ENCODE measurements at places on chromosomes 11 and 22.

- no peak for DNase-seq
- H3K27ac ChIP-seq, result no peak overlapping the region
- peaks cover 15% of the 10 kb centered on the region for H3K4me1 ChIP-seq
- H3K4me3 ChIP-seq, result no peak overlapping the region
These were observed 16.0 kb downstream of the SLC35F2 start for GRCh38 chr11:107842412-107843100.

GRCh38 chr11:38835966-38836365, 2237.9 kb upstream of the RAG2 start:
- no peaks in the 10 kb centered on the region for H3K27me3 ChIP-seq
- H3K36me3 ChIP-seq, result no peaks in the 10 kb centered on the region
- no peaks in the 10 kb centered on the region for H3K4me1 ChIP-seq
- DNase-seq, result no peak
- H3K4me3 ChIP-seq, result no peak overlapping the region
- no peak overlapping the region for H3K27ac ChIP-seq

DNA sequence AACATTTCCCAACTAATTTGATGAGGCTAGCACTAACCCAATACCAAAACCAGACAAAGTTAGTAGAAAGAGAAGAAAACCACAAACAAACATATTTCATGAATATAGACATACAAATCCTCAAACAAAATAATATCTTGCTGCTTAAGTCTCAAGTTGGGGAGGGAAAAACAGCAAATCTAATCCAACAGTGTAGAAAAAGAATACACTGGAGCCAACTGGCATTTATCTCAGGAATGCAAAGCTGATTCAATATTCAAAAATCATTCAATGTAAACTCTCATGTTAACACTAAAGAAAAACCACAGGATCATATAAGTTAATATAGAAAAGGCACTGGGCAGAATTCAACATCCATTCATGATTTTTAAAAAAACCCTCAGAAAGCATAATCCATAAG, 18.2 kb downstream of the GNB1L start:
- no peak overlapping the region for H3K27ac ChIP-seq
- no peaks in the 10 kb centered on the region for H3K36me3 ChIP-seq
- peaks cover 2% of the 10 kb centered on the region for H3K4me1 ChIP-seq
- no peak overlapping the region for H3K4me3 ChIP-seq
- no peak for DNase-seq

DNA sequence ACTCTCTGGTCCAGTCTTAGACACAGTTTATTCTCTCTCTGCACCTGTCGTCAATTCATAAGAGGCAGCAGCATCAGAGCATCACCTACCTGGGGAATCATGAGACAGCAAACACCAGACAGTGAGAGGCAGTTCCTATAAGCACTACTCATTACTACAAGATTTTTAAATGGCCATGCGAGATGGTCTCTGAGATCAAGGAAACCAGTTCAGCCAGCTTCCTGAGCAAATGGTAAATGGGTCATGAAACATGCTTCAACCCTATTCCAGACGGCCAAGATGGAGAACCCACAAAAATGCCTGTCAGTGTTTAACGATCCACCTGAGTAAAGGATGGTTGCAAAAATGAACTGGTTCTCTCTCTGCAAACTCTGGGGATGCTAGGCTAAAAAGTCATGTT, 52.9 kb downstream of the SYTL2 start:
- H3K4me3 ChIP-seq, result no peak overlapping the region
- DNase-seq, result no peak
- H3K27ac ChIP-seq, result no peak overlapping the region
- H3K4me1 ChIP-seq, result peaks cover 48% of the 10 kb centered on the region
- H3K36me3 ChIP-seq, result no peaks in the 10 kb centered on the region

DNA sequence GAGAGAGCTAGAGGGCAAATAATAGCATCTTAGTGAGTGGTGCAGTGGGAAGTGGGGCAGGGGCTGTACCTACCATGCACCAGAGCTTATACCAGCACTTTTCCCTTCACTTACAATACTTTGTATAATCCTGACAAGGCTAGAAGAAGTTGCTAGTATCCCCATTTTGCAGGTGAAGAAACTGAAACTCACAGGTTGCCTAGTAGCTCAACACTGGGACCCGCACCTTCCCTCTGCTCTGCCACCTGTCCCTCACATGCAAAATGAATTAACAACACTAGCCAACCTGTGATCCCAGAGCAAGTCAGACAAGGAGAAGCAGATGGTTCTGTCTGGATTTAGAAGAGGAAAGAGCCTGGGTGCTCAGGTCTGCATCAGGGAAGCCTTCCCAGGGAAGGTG, 510.4 kb downstream of the BUD13 start:
- peaks cover 14% of the 10 kb centered on the region for H3K27me3 ChIP-seq
- H3K27ac ChIP-seq, result no peak overlapping the region
- H3K4me1 ChIP-seq, result peaks cover 52% of the 10 kb centered on the region
- H3K36me3 ChIP-seq, result no peaks in the 10 kb centered on the region
- H3K4me3 ChIP-seq, result no peak overlapping the region
- DNase-seq, result no peak

DNA sequence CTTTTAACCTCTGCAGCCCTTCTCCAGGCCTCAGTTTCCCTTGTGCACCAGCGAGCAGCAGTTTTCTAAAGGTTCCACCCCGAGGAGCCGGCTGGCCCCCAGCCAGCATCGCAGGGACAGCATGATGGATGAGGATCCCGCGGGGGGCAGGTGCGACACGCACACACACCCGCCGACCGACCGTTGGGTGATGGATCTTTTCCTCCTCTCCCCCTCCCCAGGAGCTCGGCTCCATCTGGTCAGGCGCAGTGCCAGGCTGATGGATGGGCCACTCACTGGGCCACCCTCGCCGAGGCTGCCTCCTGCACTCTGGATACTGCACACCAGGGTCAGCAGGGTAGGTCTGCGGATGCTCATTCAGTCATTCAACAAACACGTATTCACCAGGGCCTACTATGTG, 12.8 kb upstream of the CABP7 start:
- peaks cover 32% of the 10 kb centered on the region for H3K4me1 ChIP-seq
- no peak for DNase-seq
- no peak overlapping the region for H3K27ac ChIP-seq
- peaks cover 93% of the 10 kb centered on the region for H3K27me3 ChIP-seq

GRCh38 chr11:17703951-17704350, 15.4 kb upstream of the MYOD1 start:
- H3K4me1 ChIP-seq, result peaks cover 9% of the 10 kb centered on the region
- no peak overlapping the region for H3K27ac ChIP-seq
- DNase-seq, result no peak
- peaks cover 42% of the 10 kb centered on the region for H3K27me3 ChIP-seq
- no peaks in the 10 kb centered on the region for H3K36me3 ChIP-seq

DNA sequence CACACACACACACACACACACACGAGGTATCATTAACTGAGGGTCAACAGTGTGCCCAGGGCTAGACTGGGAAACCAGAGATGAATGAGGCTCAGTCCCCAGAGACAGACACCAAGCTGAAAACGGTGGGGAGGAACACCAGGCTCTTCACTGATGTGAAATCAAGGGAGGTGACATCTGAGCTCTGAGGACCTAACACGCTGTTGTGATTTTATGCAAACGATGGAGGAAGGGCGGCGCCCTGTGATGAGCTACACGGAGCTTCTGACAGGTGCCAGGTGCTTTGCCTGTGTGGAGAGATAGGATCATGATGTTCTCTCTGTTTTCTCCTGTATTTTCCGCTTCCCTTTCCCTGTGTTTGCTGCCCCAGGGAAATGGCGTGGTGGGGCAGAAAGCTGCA, 6.5 kb upstream of the CYB5R3 start:
- peaks cover 52% of the 10 kb centered on the region for H3K4me1 ChIP-seq
- no peaks in the 10 kb centered on the region for H3K36me3 ChIP-seq
- H3K27me3 ChIP-seq, result peaks cover 25% of the 10 kb centered on the region
- no peak overlapping the region for H3K4me3 ChIP-seq
- DNase-seq, result no peak
- peak overlapping the region; percentile 24 for H3K27ac ChIP-seq

DNA sequence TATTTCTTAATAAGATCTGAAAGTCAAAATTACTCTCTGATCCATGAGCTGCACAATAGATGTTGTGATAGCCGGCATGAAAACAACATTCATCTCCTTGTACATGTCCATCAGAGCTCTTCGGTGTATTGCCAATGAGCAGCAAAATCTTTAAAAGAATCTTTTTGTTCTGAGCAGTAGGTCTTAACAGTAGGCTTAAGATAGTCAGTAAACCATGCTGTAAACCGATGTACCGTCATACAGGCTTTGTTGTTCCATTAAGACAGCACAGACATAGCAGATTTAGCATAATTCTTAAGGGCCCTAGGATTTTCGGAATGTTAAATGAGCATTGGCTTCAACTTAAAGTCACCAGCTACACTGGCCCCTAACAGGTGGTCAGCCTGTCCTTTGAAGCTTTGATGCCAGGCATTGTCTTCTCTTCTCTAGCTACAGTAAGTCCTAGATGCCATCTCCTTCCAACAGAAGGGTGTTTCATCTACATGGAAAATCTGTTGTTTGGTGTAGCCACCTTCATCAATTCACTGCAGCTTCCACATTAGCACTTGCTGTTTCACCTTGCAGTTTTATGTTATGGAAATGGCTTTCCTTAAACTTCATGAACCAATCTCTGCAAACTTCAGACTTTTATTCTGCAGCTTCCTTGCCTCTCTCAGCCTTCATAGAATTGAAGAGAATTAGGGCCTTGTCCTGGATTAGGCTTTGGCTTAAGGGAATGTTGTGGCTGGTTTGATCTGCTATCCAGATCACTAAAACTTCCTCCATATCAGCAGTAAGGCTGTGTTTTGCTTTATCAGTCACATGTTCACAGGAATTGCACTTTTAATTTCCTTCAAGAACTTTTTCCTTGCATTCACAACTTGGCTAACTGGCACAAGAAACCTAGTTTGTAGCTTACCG, 28.4 kb downstream of the RRP8 start:
- no peak overlapping the region for H3K4me3 ChIP-seq
- no peaks in the 10 kb centered on the region for H3K4me1 ChIP-seq
- peaks cover 4% of the 10 kb centered on the region for H3K27me3 ChIP-seq
- peaks cover 21% of the 10 kb centered on the region for H3K36me3 ChIP-seq

GRCh38 chr11:36590513-36590912, 3.8 kb upstream of the IFTAP start:
- peaks cover 14% of the 10 kb centered on the region for H3K4me1 ChIP-seq
- H3K27me3 ChIP-seq, result peaks cover 75% of the 10 kb centered on the region
- DNase-seq, result no peak
- H3K4me3 ChIP-seq, result no peak overlapping the region

- peaks cover 38% of the 10 kb centered on the region for H3K4me1 ChIP-seq
- no peaks in the 10 kb centered on the region for H3K36me3 ChIP-seq
- H3K4me3 ChIP-seq, result no peak overlapping the region
- H3K27me3 ChIP-seq, result peaks cover 10% of the 10 kb centered on the region
- peak; percentile 24 for DNase-seq
- H3K27ac ChIP-seq, result peak overlapping the region; percentile 16
These were observed 27.8 kb upstream of the FADD start for GRCh38 chr11:70175236-70175698.

- peaks cover 11% of the 10 kb centered on the region for H3K27me3 ChIP-seq
- peaks cover 5% of the 10 kb centered on the region for H3K4me1 ChIP-seq
- no peak for DNase-seq
- H3K27ac ChIP-seq, result no peak overlapping the region
- H3K36me3 ChIP-seq, result no peaks in the 10 kb centered on the region
- no peak overlapping the region for H3K4me3 ChIP-seq
These were observed 16.3 kb upstream of the SORL1 start for GRCh38 chr11:121435551-121436511.

GRCh38 chr11:83682611-83682973, 396.4 kb upstream of the CCDC90B start:
- H3K36me3 ChIP-seq, result no peaks in the 10 kb centered on the region
- no peak overlapping the region for H3K27ac ChIP-seq
- H3K27me3 ChIP-seq, result peaks cover 4% of the 10 kb centered on the region
- H3K4me1 ChIP-seq, result peaks cover 43% of the 10 kb centered on the region
